ENCODE measurements at places on chromosomes 12 and 14. TPM values are rescaled to one million over a fixed set of nuclear protein-coding genes. Genes with fewer than 3 reads are reported as not detected.

Gene DLGAP5
- total RNA-seq, result 11.0 TPM

Gene OR4M1
- total RNA-seq, result not detected

Gene PLCZ1
- total RNA-seq, result not detected

DNA sequence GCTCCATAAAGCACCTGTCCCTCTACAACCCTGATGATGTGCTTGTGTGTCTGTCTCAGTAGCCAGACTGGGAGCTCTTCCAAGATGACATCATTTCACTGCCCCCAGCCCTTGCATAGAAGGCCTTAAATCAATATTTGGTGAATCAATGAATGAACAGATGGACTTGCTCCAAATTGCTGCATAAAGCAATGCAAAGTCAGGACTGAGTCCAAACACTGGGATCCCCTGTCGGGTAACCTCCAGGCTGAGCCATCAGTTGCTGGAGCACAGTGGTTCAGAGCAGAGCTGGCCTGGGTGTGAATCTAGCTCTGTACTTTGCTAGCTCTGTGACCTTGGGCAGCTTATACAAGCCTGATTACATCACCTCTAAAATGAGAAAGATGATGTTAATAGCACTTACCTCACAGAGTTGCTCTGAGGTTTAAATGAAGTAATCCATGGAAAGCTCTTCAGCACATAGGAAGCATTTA lies 120.3 kb upstream of the VASH1 start:
- no peak for DNase-seq

DNA sequence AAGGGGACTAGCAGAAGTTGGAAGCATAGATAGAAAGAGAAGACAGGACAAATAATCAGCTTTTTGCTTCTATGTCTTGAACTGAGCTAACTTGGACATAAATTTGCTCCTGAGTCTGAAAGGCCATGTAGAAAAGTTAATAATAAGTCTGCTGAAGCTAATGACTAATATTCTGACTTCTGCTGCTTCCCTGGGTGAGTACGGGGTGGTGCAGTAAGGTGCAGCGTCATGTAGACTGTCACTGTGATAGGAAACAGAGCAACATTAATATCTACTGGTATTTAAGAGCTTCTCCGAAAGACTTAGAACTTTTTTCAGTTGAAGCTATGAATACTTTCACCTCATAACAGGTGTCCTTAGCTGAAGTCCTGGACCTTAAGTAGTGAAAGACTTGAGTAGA lies 34.1 kb upstream of the CPM start:
- no peak for DNase-seq

DNA sequence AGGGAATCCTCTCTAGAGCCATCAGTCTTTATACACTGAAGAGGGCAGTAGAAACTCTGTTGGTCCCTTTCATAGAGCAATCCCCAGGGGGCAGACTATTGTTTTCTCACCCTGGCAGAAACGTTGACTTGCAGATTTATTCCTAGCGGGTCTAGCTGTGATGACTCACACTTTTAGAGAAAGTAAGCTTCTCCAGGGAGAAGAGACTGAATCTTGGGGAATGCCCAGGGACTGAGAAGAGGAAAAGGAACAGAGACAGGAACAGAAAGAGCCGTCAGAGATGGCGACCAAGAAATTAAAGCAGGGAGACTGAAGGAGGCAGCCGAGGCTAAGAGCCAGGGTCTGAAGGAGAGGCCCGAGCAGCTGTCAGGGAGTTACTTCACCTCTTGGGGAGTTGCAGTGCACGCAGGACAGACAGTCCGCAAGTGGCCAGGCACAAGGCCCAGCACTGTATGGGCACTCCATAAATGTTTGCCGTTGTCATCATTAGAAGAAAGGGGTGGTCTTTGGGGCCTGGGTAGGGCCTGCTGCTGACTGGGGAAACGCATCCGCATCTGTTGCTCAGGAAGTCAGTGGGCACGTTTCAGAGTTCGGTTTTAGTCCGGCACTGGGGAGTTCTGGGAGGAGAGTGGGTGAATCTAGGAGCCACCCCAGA lies 13.0 kb downstream of the PLEKHG6 start:
- DNase-seq, result peak; percentile 98

- DNase-seq, result peak; percentile 89
Observed at GRCh38 chr12:29782285-29782870, 1.4 kb downstream of the TMTC1 start.

GRCh38 chr12:51009056-51009440 lies 17.1 kb downstream of the SLC11A2 start:
- no peak for DNase-seq

DNA sequence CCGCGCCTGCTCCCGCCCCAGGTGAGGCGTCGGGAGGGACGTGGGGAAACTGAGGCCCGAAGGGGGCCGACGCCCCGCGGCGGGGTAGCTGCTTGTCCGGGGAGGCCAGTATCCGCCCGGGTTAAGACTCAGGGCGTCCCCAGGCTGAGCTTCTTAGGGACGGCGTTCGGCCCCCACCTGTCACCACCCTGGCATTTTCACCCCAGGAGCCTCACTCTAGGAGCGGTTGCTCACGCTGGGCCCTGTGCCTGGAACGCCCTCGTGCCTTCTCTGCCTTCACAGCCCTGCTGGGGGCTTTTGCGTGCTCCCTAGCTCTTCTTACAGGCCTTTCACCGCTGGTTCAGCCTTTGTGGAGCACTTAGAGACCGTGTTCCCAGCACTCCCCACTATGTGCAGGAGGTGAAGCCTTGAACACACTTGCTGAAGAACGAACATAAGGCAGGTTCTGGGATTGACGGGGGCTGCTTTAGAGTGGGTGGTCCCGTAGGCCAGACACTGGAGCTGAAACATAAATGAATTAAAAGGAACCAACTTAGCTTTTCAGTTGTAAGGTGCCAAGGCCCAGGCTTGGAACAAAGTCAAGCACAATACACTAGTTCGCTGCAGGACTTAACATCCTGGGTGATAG lies 601 bp downstream of the ZNF839 start:
- peak; percentile 88 for DNase-seq

DNA sequence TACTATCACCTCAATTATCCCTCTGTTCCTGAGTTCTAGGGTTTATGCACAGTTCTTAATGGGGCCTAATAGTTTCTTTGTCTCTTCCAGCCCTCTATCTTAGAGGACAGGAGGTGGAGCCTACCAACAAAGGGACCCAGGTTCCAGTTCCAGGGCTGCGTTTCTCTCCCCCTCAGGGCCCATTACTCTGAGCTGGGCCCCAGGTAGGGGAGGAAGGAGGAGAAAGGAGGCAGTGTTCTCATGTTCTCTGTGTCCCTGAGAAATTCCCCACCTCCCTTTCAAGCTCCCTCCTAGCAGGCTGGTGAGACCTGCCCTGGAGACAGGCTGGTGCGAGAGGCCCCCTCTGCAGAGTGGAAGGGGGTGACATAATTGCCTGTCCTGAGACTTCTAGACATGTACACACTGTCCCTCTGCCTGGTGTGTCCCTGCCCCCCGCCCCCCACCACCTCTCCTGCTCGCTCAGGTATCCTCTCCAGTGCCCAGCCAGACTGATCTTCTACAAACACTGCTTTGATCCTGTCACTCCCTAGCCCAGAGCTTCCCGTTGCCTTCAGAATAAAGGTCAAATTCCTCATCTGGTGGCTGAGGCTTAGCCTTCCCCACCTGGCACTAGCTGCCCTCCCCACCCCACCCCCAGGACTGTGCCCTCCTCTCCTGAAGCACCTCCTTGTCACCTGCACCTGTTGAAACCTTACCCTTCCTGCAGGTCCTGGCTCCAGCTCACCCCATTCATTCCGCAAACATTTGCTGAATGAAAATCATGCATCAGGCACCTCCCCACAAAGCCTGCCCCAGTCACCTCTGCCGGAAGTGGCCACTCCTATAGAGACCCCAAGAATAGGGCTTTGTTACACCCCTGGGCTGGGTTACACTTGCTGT lies 21.1 kb upstream of the KRT8 start:
- DNase-seq, result peak; percentile 12

DNA sequence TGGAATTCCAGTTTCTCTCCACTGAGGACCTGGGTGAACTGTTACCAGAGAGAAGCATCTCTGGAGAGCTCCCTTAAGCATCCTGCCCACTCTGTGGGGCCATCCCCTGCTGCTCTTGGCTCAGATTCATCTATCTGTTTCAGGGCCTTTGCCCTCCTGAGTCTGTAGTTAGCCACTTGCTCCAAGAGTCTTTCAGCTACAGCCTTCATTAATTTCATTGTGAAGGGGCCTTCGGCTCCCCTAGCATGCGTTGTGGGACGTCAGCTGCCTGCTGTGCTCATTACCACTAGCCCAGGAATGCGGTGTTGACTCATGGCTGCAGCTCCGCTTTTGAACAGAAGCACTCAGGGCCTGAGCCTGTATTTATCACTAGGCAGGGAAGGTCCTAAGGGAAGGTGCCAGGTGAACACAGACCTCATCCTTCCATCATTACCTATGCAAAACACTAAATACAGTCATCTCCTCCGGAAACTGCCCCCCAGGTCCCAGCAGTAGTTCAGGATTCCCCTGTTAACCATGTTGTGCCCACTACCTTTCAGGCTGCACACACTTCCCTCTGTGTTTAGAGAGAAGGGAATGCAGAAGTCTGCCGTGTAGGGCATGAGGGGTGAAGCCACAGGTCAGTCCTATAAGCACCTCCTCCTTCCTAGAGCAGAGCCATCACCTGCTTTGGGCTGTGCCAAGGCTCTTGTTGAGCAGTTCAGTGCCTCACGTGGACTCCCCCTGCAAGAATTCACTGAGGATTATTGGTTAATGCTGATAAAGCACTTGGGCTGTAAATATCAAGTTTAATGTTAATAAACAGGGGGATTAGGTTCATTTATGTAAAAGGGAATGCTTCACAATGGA lies 191.4 kb downstream of the CACNA1C start:
- peak; percentile 95 for DNase-seq

All from GM23248 (cell line).